ENCODE measurements at places on chromosomes 12 and 14. TPM values are rescaled to one million over a fixed set of nuclear protein-coding genes. Genes with fewer than 3 reads are reported as not detected.

OR6C2 gene
- total RNA-seq: not detected

DIO2 gene
- 3.3 TPM for total RNA-seq

DPY19L2 gene
- 4.4 TPM for total RNA-seq

GRIN2B gene
- not detected for total RNA-seq

RNF212B gene
- not detected for total RNA-seq

CMTM5 gene
- total RNA-seq: 0.77 TPM

TAS2R13 gene
- total RNA-seq: 1.7 TPM

PLA2G1B gene
- not detected for total RNA-seq
